ENCODE measurements at places on chromosomes 16 and 17.

- DNase-seq: peak; percentile 73
Measured at GRCh38 chr16:47018223-47018891, 44.9 kb upstream of the DNAJA2 start.

DNA sequence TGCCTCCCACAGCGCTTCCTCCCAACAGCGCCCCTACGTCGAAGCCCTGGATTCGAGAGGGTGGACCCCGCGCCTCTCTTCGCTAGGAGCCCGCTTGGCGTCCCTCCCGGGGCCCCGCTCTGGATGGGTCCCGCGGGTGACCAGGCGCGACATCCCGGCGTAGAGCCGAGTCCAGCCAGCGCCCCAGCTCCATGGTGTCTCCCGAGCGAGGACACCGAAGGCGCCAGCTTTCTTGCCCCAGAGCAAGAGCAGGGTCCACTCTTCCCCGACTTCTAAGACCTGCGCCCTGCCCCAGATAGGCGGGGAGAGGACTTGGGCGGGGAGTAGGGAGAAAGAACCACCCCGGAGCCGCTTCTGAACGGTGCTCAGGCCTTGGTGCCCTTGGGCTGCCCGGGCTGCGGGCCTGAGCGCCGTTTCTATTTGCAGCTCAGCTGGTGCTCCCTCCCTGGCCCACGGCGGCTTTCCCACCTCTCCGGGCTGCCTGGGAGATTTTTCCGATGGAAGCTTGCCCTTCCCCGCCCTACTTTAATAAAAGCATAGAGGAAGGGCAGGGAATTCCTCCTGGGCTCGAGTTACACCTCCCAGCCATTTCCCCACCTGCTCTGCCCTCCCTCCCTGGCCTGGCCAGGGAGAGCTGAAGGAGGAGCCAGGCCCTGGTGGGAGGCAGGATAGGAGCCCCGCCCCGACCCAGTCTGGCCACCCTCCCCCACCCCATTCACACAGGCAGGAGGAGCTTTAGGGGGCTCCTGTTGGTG, 1.8 kb downstream of the MMP15 start:
- no peak for DNase-seq

GRCh38 chr17:67443931-67444595, 67.0 kb downstream of the PITPNC1 start:
- DNase-seq: no peak

DNA sequence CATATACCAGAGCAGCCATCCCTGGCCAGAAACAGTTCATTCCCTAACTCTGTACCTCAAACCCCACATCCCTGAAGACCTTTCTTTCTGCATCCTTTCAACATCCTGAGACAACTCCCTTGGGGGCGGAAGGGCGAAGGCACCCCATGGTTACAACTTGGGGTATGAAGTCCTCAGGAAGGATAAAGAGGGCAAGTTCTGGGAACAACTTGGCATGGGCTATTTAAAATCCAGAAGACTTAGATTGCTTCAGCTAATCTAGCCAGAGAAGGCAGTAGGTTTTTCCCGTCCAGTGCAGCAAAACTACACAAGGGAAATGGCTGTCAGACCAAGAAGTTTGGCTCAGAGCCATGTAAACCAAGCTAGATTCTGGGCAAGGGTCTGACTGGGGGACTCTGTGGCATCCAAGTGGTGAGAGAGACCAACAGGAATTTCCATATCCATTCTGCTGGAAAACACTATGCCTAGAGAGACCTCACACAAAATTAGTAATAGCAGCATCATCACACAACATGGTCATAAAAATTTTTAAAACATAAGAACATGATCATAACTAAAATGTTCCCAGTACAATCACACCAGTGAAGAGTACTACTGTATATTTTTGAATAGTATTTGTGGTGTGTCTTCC, 113.2 kb downstream of the CDYL2 start:
- DNase-seq: no peak

DNA sequence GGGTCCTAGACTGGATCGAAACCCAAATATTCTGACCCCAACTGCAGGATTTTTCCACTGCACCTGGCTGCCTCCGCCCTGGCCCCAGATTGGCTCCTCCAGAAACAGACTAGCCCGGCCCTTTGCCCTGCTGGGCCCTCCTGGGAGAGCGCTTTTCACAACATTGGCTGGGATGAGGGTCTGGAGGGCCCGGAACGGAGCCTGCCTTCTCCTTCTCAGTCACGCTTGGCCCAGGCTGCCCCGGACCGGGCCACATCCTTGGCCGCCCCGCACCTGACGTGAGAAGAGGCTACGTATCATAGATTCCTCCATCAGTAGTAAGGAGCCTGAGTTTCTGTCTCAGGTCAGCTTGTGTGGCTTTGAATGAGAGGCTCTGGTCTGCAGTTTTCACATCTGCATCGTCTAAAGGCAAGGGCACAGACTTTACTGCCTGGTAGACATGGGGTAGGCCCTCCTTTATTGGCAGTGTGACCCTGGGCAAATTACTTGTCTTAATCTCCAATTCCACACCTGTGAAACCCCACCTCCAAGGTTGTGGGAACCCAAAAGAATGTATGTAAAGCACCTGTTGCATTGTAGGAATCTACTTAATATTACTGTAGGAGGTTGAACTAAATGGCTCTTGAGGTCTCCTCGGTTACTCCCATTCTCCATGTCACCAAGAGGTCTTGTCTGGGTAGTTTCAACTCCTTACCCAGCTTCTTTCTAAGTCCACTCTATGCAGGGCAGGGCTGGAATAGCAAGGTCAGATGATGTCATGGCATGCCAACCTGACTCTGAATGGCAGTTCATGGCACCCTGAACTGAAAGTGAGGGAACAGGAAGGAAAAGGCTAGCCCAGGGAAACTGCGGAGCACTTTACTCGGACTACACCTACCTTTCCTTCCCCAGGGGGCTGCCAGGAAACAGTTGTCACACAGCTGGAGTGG, 661 bp downstream of the LRRC3C start:
- DNase-seq: peak; percentile 49

DNA sequence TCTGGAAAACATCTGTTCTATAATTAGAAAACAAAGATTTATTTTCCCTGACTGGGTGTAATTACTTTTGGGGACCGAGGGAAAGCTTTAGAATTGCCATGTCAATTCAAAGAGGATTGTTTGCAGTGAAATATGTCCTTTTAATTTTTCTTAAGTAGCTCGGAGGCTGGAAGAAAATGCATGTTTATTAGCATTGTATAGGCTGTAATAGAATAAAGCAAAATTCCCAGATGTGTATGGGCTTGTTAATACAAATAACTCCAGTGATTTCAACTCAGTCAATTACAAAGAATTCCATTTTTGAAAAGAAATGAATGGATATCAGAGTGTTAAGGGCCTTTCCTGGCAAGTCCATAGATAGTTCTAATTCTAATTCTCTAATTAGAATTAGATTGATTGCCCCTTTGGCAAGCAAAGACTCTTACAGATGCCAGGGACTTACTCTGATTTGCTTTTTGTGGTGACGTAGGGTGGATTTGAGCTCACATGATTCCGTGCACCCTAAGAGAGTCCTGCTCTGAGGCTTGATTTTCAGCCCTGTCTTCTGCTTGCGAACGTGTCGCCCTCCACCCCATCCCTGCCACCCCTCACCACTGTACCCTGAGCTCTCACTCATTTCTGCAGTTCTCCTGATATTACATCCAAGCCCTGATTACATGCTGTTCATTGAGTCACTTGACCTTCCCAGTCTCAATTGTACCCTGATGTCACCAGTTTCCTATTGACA, 70.0 kb upstream of the FAM20A start:
- no peak for DNase-seq

DNA sequence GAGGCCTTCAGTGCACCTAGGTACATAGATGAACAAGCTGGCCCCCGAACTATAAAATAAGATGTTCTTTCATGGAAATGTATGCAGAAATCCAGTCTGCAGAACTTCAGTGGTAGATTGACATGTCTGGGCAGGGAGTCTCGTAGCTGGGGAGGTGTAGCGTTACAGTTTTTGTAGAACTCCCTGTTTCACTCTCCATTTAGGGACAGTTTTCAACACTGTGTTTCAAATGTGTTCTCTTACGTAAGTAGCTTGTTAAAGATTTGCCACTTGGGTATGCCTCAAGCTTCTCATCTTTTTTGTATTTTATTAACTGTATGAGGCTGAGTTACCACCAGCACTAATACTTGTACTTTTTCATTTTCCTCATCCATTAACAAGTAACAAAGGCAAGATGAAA, 46.6 kb downstream of the PLD6 start:
- DNase-seq: no peak

DNA sequence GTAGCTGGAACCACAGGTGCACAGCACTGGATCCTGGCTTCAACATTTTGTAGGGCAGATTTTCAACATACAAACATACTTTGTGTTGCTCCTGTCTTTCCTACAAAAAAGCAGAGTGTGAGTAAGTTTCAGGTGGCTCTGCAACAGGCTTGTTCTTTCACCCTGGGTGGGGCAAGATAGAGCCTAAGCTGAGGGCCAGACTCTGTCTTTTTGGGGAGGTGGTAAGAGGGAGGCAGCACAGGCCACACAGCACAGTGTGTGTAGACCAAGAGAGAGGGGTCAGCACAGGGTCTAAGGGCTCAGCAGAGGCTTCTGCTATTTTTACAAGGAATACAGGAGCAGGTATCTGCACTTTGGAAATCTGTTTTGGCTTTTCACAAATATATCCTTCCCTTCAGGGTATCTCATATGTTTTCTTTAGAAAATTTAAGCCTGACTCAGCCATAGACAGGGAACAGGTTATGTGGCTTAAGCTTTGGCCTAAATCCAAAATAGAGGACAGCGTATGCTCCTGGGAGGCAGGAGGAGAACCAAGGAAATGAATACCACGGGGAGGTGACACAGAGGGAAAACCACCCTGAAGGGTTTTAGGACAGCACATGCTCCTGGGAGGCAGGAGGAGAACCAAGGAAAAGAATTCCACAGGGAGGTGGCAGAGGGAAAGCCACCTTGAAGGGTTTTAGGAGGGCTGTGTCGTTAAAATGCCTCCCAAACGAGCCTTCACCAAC, 21.6 kb downstream of the EMC8 start:
- DNase-seq: no peak

- DNase-seq: no peak
Measured at GRCh38 chr17:8015957-8016631, 13.7 kb downstream of the GUCY2D start.

GRCh38 chr16:1673424-1674151, 4.5 kb upstream of the JPT2 start:
- DNase-seq: no peak

GRCh38 chr17:32757963-32758362, 119.0 kb downstream of the MYO1D start:
- DNase-seq: no peak

DNA sequence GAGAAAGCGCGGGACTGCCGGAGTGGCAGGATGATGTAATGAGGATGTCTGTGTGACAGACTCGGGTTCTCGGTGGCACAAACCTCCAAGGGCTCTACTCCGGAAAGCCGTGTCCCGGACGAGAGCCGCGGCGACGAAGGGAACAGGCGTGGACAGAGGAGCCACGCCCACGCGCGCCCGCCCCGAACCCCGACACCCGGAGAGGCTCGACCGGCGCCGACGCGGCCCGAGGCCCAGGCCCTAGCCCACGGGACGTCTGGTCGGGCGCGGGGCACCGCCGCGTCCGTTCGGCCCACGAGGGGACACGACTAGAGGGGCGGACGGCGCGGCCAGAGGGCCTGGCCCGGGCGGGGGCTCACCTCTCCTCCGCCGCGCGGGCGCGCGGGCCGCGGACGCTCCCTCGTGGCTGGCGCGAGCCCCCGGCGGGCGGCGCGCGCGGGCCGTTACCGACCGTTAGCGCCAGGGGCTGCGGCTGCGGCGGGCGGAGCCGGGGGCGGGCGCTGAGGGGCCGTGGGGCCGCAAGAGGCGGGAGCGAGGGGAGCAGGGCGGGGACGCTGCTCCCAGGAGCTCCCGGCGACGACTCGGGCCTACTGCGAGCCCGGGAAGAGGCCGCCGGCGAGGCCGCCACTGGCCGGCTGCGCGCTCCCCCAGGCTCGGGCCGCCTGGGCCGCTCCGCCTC, 2.1 kb upstream of the IRX5 start:
- peak; percentile 45 for DNase-seq

- no peak for DNase-seq
Measured at GRCh38 chr17:75398279-75398678, 7.2 kb downstream of the GRB2 start.

- DNase-seq: no peak
Measured at GRCh38 chr16:16064874-16065384, 115.5 kb downstream of the ABCC1 start.

DNA sequence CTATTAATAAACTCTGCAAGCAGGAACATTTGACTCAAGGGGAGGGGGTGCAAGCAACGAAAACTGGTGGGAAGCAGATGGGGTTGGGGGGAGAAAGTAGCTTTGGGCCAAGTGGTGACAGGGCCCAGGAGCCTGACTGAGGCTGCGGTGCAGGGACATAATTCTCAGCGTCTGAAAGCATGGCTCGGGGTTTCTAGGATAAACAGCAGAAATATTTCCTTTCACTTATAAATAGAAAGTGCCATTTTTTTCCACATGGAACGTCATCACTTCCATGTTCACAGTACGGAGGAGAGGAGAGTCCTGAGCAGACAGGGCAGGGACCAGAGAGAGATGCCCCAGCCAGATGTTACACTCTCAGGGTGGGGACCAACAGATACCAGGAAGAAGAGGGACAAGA, 197.1 kb downstream of the ZFHX3 start:
- DNase-seq: no peak

DNA sequence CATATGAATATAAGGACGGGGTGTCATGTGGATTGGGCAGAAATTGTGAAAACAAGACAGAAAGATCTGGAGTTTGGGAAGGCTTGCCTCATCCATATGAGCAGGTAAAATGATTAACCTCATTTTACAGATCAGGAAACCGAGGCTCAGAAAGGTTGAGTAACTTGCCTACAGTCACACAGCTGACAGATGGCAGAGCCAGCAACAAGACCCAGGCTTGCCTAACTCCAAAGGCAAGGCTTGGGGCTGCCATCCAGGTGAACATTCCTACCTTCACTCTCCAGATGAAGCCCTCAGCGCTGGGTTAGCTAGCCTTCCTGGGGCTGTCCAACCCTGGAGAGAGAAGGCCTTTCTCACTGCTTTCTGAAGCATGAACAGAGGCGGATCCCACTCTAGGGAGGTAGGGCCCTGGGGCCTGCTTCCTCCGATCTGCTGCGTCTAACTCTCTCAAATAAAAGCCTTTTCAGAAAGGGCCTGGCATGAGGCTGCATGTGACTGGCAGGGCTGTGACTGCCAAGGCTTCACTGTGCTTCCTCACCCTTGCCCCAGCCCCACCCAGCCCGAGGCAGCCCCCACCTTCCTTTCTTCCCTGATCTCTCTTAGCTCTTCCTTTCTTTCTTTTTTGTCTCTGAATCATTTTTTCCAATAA, 107.8 kb downstream of the GNAO1 start:
- peak; percentile 21 for DNase-seq

DNA sequence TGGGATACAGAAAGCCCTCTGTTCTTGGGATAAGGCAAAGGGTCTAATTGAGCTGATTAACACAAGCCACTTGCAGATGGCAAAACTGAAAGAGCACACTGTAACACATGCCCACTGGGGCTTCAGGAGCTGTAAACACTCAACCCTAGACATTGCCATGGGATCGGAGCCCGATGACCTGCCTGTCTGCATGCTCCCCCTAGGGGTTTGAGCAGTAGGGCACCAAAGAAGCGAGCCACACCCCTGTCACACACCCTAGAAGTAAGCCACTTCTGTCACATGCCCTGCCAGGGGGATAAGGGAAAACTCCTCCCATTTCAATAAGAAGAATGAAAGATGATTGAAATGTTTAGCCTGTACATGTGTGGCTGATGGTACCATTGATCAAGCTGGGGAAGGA, 81.3 kb upstream of the IRX6 start:
- DNase-seq: no peak
